OCI-LY7 (cell line): ENCODE measurements at places on chromosomes 13 and 19. TPM values are rescaled to one million over a fixed set of nuclear protein-coding genes. Genes with fewer than 3 reads are reported as not detected.

The LYPD3 gene
- total RNA-seq, result 0.42 TPM in 1 of 2 replicates, not detected in the other

The GRIN3B gene
- not detected in 2 replicates for total RNA-seq

The KANK2 gene
- total RNA-seq, result 174 TPM in 2 replicates

The AMH gene
- 45.7 and 49.7 TPM in 2 replicates for total RNA-seq

The ZNF575 gene
- total RNA-seq, result 2.0 and 2.7 TPM in 2 replicates

The ACER1 gene
- total RNA-seq, result not detected in 2 replicates

The FGF21 gene
- not detected in 2 replicates for total RNA-seq

The MADCAM1 gene
- total RNA-seq, result 2.0 TPM in 2 replicates

The RFPL4A gene
- not detected in 2 replicates for total RNA-seq

The ZNF578 gene
- not detected in 2 replicates for total RNA-seq

The LCP1 gene
- total RNA-seq, result 546 and 565 TPM in 2 replicates

The RASL11A gene
- 1.4 and 2.4 TPM in 2 replicates for total RNA-seq
